D341Med (cell line): ENCODE measurements at places on chromosomes 4 and X.
A peak's percentile ranks its signal among the peaks of the same experiment; 100 is the strongest.

DNA sequence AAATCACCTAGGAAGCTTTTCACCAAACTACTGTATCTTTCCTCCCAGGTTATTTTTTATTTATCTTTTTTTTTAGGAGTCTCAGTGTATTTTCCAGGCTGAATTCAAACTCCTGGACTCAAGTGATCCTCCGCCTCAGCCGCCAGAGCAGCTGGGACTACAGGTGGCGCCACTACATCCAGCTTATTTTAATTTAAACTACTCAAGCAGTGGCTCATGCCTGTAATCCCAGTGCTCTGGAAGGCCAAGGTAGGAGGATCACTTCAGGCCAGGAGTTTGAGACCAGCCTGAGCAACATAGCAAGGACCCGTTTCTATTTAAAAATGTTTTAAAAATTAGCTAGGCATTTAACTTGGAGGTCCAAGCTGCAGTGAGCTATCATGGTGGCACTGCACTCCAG is 37.8 kb downstream of the LEF1 start:
- no peak for DNase-seq

DNA sequence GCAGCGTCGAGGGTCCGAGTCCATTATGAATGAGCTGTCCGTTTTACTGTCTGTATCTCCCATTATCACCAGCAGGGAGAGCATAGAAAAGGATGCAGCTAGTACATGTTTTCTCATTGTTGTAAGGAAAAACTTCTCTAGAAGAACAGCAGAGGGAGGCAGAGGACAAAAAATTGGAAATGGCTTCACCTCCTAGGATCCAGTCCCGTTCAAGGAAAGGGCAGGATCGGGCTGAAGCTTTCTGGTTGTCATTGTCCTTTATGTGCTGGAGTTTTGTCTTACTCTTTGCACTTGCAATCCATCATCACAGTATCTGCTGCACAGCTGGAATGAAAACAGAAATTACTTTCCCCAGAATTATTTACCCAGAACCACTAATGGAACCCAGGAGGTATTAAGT is 14.7 kb downstream of the NDP start:
- peak; percentile 53 for DNase-seq

- no peak for DNase-seq
Observed at GRCh38 chr4:60128888-60129287, 1071.2 kb upstream of the ADGRL3 start.

DNA sequence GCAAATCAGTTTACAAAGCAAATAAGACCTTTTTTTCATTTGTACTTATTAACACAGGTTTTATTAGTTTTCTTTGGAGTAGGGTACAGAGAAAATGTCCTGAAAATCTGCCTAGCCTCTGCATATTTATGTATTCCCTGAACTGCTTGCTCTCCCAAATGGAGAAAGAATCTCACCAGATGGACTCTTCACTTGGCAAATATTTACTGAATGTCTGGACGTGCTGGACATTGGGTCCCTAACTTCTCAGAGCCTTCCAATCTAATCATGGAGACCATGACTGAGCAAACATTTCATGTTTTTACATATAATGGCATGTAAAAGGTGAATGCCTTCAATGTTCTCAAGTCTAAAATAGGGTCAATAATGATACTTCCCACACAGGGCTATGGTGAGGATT is 126.0 kb downstream of the CHRDL1 start:
- no peak for DNase-seq

- peak; percentile 54 for DNase-seq
Observed at GRCh38 chrX:114584375-114584943, 573 bp downstream of the HTR2C start.

DNA sequence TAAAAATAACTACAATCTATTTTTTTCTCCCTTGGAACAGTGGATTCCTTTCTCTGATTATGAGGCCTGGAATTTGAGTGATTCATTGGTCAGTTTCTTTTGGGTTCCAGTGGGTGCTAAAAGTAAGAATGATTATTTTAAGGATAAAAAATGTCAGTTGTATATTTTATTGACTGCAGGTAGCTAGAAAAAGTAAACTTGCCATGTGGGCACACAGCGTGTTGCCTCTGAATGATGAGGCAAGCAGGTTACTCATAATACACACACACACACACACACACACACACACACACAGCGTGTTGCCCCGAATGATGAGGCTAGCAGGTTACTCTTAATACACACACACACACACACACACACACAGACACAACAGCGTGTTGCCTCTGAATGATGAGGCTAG is 13.8 kb downstream of the GALNT7 start:
- DNase-seq = no peak

GRCh38 chrX:76172325-76172893 is 453 bp upstream of the PBDC1 start:
- no peak for DNase-seq

- no peak for DNase-seq
Observed at GRCh38 chr4:95957054-95957453, 117.2 kb downstream of the PDHA2 start.

GRCh38 chrX:22660756-22661155 is 339.0 kb upstream of the DDX53 start:
- no peak for DNase-seq

DNA sequence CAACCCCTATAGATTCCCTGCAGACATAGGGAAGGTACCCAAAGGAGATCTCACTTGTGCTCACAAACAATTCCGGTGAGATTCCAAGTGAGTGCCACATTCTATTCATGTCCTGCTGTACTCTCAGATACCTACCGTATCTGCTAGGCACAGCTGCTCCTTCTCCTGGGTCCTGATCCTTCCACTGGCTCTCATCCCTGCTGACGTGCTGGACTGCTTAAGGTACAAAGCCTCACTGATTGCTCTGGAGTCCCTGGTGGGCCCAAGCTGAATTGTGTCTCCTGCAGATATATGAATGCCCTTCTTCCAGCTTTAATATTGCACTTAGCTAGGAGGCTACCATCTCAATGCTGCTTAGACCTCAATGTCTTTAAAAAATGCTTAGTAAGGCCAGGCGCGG is 2.4 kb downstream of the TCEAL1 start:
- no peak for DNase-seq

DNA sequence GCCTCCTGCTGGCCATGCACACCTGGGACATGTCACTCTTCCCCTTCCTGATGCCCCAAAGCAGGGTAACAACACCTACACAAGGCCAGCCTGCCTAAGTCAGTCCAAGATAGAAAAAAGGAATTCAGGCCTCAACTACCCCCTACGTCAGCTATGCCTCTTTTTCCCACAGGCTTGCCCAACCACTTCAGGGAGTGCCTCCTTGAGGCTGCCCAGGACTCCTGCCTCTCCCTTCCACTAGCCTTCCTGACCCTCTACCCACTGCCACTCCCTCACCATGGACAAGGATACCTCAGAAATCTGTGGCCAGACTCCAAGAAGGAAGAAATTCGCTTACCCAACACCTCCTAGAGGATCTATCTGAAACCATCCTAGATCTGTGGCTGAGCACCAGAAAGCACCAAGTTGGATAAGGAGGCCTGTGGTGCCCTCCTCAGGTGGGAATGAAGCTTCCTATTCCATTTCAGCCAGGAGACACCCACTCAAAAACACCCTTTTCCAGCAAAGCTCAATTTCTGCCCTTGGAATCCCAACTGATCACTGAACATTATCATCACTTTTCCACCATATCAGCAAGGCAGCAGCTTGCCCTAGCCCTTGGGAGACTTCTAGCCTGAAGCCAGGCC is 1.8 kb downstream of the KDM5C start:
- no peak for DNase-seq

GRCh38 chr4:98728433-98728832 is 70.0 kb upstream of the TSPAN5 start:
- DNase-seq = no peak

DNA sequence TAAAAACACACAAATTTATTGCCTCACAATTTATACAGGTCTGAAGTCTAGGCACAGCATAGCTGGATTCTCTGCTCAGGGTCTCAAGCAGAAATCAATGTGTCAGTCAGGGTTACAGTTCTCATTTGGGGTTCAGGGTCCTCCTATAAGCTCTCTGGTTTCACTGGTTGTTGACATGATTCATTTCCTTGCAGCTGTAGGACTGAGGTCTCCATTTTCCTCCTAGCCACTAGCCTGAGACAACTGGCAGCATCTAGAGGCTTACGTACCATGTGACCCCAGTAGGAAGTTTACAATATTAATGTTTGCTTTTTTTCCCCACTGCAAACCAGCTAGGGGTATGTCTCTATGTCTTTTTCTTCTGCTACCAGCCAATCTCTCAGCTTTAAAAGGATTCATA is 102.5 kb downstream of the CPEB2 start:
- no peak for DNase-seq

GRCh38 chrX:130716781-130717413 is 186.1 kb downstream of the ENOX2 start:
- DNase-seq = no peak

GRCh38 chrX:36963852-36964251 is 44.3 kb upstream of the FAM47C start:
- DNase-seq = no peak

DNA sequence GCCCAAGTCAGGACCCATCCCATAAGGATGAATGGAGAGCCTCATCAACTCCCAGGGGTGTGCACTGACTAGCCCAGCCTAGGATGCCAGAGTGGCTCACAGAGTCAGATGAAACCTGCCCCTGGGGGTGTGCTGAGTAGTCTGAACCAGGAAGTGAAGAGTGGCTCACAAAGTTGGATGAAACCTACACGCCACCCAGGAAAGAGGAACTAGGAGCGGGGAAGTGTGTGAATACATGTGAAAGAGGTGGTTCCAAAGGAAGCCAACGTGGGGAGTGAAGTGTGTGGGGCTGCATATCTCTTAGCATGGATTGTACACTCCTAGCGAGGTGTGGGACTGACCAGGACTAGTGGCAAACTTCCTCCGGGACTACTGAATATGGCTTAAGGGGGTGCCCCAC is 902.1 kb upstream of the NDST4 start:
- no peak for DNase-seq

DNA sequence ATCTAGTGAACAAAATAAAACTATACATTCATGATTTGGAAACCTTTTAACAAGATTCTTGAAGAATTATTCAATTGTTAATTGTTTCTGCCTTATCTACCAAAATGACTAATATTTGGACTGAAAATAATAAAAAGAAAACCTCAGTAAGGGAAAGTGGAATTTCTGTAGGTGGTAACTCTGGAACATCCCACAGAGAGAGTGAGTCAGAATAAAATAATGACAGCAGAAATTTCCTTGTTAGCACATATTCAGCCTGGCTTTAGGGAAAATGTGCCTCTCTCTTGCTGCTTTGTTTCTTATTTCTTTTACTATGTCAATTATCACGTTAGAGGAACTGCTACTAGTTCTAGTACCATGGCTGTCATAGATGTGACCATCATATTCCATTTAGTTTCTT is 421.5 kb upstream of the GNPDA2 start:
- DNase-seq = no peak

GRCh38 chr4:30718021-30718542 is 2.1 kb upstream of the PCDH7 start:
- DNase-seq = peak; percentile 63

GRCh38 chr4:72357908-72358307 is 211.1 kb downstream of the ADAMTS3 start:
- no peak for DNase-seq

- DNase-seq = no peak
Observed at GRCh38 chr4:47715716-47716416, 122.0 kb downstream of the CORIN start.

- DNase-seq = no peak
Observed at GRCh38 chrX:70806081-70806480, 102.4 kb downstream of the TEX11 start.

- DNase-seq = no peak
Observed at GRCh38 chr4:102815981-102816380, 11.4 kb downstream of the UBE2D3 start.
